ENCODE measurements at places on chromosomes 3 and 15. TPM values are rescaled to one million over a fixed set of nuclear protein-coding genes. Genes with fewer than 3 reads are reported as not detected.

GRCh38 chr3:27360113-27361078 is 8.8 kb downstream of the NEK10 start:
- DNase-seq = no peak

- no peak for DNase-seq
Observed at GRCh38 chr15:47412136-47412535, 305.2 kb upstream of the SEMA6D start.

DNA sequence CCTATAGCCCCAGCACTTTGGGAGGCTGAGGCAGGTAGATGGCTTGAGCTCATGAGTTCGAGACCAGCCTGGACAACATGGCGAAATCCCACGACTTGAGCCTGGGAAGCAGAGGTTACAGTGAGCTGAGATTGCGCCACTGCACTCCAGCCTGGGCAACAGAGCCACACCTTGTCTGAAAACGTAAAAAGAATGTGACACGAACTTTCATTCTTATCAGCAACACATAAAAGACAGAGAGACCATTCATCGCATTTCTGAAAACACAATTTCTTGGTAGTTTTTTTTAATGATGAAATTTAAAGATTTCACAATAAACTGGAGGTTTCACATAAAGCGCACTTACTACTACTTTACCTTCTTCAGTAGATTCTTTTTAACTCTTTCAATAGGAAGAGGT is 18.4 kb downstream of the HLTF start:
- DNase-seq = no peak

- no peak for DNase-seq
Observed at GRCh38 chr3:149473357-149474249, 894 bp upstream of the TM4SF4 start.

DNA sequence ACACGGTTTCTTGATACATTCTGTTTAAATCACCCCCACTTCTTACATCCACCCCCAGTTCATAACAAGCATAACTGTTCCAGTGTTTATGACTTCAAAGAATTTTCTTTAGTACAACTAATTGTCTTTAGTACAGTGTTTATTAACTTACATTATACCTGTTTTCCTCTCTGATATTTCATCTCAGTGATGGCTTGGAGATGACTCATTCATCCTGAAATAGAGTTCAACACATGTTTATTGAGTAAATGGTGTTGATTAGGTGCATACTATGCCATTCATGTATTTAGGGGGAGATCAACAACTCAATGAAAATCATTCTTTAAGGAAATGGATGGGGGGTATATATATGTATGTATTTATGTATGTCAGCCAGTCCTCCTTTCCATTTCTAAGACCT is 21.7 kb upstream of the UTS2B start:
- no peak for DNase-seq

- DNase-seq = no peak
Observed at GRCh38 chr15:96888764-96889163, 558.3 kb downstream of the NR2F2 start.

DNA sequence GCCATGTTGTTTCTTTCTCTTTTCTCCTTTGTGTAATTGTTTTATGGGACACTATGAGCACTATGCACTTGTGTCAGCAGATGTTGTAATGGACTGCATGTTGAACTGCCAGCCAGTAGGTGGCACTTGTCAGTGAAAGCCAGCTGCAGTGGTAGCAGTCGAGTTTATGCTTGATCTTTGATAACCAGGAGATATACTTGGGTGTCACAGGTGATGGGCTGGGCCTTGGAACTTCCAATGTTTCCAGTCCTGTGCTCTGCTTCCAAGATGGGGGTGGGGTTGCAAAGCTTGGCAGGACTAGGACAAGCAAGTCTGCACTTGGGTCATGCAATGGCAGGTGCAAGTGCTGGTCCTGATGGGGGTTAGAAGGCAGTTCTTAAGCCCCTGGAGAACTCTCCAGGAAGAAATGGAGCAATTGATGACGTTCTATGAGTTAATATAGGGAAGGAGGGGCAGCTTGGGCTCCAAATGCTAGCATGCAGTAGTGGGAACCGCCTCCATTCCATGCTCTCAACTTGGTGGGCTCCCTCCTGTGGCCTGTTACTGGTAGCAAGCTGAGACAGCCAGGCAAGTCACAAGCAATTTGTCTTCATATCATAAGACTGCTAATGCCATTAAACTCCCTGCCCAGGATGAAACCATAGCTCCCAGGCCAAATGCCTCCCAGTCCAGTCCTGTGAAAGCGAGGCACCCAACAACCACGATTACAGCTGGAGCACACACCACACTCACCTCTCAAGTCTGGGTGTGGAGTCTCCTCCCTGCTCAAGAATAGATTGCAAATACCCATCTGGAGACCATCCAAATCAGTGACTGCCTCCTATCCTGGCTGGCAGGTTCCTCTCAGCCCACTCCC is 287.2 kb downstream of the CGGBP1 start:
- DNase-seq = peak; percentile 29

- DNase-seq = no peak
Observed at GRCh38 chr15:94760348-94760747, 529.0 kb downstream of the MCTP2 start.

GRCh38 chr3:177713928-177714900 is 516.9 kb upstream of the TBL1XR1 start:
- no peak for DNase-seq

DNA sequence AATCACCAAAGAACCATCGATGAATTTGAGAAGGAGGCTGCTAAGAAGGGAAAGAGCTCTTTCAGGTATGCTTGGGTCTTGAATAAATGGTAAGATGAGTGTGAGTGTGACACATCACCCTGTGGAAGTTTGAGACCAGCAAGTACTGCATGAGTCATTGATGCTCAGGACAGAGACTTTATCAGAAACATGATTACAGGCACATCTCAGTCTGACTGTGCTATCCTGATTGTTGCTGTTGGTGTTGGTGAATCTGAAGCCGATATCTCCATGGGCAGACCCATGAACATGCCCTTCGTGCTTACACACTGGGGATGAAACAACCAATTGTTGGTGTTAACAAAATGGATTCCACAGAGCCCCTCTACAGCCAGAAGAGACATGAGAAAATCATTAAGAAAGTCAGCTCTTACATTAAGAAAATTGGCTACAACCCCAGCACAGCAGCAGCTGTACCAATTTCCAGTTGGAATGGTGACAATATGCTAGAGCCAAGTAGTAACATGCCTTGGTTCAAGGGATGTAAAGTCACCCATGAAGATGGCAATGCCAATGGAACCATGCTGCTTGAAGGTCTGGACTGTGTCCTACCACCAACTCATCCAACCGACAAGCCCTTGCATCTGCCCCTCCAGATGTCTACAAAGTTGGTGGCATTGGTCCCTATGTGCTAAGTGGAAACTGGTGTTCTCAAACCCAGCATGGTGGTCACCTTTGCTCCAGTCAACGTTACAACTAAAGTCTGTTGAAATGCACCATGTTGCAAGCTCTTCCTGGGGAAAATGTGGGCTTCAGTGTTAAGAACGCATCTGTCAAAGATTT is 20.5 kb downstream of the TM4SF4 start:
- DNase-seq = no peak

DNA sequence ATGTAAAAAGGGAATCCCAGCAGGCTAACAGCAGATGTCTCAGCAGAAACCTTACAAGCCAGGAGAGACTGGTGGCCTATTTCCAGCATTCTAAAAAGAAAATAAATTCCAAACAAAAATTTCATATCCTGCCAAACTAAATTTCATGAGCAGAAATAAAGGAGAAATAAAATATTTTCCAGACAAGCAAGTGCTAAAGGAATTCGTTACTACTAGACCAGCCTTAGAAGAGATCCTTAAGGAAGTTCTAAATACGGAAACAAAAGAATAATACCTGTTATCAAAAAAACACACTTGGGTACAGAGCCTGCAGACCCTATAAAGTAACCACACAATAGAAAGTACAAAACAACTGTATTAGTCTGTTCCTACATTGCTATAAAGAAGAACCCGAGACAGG is 41.4 kb downstream of the HDGFL3 start:
- DNase-seq = no peak

GRCh38 chr3:151276687-151277042 is 1.7 kb downstream of the P2RY14 start:
- peak; percentile 27 for DNase-seq

DNA sequence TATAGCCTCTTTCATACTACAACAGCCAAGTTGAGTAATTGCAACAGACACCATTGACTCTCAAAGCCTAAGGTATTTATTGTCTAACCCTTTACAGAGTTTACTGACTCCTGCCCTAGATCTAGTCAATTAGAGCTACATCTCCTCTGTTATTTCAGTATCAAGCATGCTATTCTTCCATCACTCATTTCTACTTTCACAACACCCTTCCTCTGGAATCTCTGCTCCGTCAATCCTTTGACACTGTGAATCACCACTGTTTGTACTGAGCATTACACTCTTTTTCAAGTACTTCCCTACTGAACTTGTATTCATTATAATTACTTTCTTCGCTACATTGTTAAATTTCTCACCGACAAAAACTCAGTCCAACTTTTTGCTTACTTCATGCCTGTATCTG is 121.8 kb downstream of the ZNF609 start:
- DNase-seq = no peak

GRCh38 chr15:92109191-92109873 is 255.8 kb downstream of the SLCO3A1 start:
- peak; percentile 6 for DNase-seq

DNA sequence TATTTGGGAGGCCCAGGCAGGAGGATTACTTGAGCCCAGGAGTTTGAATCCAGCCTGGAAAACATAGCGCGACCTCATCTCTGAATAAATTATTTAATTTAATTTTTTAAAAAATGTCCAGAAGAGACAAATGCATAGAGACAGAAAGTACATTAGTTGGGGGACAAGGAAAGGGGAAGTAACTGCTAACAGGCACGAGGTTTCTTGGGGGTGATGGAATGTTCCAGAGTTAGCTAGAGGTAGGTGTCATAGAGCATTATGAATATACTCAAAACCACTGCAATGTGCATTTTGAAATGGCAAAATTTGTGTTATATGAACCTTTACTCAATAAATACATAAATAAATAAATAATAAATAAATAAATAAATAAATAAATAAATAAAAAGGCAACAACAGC is 31.7 kb upstream of the CYP11A1 start:
- no peak for DNase-seq

DNA sequence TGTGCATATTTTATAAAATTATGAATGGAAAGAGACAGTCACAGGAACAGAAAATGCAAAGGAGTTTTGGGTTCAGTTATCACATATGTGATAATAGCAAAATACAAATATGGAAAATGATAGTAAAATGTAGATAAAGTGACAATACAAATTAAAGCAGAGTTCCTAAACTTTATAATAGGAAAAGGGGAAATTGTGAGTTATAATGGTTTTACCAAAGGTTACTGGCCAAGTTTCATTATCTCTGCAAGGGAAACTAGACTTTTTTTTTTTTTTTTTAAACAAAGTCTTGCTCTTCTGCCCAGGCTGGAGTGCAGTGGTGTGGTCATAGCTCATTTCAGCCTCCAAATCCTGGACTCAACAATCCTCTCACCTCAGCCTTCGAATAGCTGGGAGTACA is 228.7 kb upstream of the CGNL1 start:
- DNase-seq = no peak

DNA sequence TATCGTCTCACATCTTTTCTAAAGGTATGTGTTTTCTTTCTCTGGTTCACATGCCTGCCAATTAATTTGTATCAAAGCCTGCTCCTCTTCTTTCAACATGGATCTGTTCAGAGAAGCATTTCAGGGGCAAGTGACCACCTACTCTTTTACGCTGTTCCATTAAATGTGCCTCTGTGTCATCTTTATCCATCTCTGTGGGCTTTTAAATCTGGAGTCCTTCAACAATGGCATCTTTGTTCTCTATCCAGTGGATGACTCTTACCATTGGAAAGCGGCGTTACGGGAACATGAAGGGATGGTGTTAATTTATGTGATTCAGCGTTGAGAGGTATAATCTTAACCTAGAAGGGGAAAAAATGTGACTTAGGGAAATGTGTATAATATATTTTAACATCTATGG is 92.7 kb upstream of the CFAP20DC start:
- DNase-seq = no peak

DNA sequence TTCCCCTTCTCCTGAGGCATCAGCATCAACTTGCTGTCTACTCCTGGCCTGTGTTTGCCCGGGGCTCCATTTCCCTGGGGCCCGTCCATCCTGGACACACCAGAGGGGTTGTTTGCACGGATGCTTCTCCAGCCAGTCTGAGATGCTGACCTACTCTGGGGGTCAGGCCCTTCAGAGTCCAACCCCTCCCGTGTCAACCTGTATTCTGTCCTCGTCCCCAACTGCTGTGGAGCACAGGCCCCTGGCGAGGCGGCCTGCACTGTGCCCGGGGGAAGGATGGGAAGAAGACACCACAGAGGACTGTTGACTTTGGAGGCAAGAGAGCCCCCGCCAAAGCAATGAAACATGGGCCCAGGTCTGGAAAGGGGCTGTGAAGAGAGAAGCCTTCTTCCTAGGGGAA is 25.8 kb downstream of the ALS2CL start:
- no peak for DNase-seq

DNA sequence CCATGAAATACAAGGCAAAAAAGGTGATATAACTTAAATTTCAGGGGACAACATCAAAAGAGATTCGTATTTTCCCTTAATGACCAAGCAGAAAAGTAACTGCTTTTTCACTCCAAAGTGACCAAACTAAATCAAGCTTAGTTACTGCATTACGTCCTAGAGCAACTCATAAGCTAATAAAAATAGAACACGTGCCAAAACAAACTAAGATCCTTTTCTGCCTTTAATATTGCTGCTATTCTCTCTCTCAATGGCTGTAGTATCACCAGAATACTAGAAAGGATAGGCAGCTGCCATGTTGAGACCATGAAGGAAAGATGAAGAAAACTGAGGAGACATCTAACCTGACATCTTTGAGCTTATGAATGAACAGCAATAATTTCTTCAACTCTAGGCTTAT is 43.3 kb downstream of the UBXN7 start:
- no peak for DNase-seq

- no peak for DNase-seq
Observed at GRCh38 chr3:196962930-196963630, 5.6 kb downstream of the PIGZ start.

GRCh38 chr3:51340013-51340829 is 44.9 kb upstream of the MANF start:
- no peak for DNase-seq

- no peak for DNase-seq
Observed at GRCh38 chr15:30990036-30990435, 1.4 kb downstream of the MTMR10 start.

AHSG gene
- total RNA-seq = not detected

LRRC28 gene
- total RNA-seq = 12.4 TPM

CTXN2 gene
- total RNA-seq = not detected

EAF1 gene
- 24.9 TPM for total RNA-seq

CIB1 gene
- total RNA-seq = 190 TPM

SLC22A13 gene
- 0.27 TPM for total RNA-seq

CAMKV gene
- total RNA-seq = 1.7 TPM

GOLGA6L10 gene
- 1.3 TPM for total RNA-seq

CNTN4 gene
- not detected for total RNA-seq

EIF5A2 gene
- total RNA-seq = 11.2 TPM

FGD5 gene
- total RNA-seq = 0.22 TPM

SHF gene
- total RNA-seq = 19.5 TPM
